Activated CD4-positive, alpha-beta memory T cell treated with anti-CD3 and anti-CD28 coated beads for 36 hours (primary cell): ENCODE measurements at places on chromosomes 11 and 22. TPM values are rescaled to one million over a fixed set of nuclear protein-coding genes. Genes with fewer than 3 reads are reported as not detected.

GRCh38 chr11:120185706-120186455 is 25.0 kb upstream of the OAF start:
- no peak for DNase-seq

DNA sequence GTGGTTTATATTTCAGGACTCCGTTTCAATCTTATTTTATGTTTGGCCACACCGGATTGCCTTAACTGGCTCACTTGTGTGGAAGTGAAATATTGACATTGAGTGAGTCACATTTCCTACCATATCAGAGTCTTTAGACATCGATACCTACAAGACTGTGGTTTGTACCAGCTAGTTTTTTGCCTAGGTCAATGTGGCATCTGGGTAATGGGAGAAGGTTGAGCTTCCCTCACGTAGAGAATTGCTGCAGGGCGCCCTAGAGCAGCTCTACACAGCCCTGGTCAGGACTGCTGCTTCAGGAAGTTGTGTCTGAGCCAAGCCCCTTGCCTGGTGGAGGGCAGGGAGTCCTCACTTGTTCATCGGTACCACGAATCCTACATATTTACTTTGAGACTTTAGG is 1.6 kb downstream of the GRAMD1B start:
- DNase-seq: peak; percentile 27

DNA sequence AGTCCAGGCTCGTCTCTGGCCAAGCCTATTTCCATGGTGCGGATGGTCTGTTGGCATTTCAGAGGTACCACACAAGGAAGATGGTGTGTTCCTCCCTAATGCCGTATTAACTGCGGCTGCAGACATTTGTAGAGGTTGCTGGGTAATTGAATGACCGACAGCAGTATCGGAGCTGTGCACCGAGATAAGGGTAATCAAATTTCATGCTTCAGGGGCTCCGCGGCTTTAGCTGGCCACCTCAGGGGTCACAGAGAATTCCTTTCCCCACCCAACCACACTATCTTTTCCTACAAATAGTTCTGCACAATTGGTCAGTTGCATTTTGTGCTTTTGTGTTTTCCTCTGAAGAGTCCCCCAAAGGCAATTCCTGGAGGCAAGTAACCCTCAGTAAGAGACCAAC is 297.4 kb downstream of the OPCML start:
- DNase-seq: no peak

DNA sequence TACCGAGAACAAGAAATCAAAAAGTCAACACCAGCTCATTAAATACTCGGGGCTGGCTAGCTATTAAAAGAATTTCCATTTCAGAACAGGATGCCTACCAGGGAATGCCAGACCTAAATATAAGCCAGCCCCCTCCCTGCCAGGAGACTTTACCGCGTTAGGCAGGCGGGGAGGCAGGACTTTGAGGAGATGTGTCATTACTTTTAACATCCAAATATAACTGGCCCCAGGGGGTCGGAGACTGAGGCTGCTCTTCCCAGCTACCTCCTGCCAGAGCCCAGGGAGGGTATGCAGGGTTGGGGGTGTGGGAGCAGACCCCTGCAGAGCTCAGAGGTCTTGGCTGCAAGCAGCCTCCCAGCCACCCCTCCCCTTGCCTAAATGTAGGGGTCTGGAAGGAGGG is 183.5 kb downstream of the DSCAML1 start:
- DNase-seq: no peak

DNA sequence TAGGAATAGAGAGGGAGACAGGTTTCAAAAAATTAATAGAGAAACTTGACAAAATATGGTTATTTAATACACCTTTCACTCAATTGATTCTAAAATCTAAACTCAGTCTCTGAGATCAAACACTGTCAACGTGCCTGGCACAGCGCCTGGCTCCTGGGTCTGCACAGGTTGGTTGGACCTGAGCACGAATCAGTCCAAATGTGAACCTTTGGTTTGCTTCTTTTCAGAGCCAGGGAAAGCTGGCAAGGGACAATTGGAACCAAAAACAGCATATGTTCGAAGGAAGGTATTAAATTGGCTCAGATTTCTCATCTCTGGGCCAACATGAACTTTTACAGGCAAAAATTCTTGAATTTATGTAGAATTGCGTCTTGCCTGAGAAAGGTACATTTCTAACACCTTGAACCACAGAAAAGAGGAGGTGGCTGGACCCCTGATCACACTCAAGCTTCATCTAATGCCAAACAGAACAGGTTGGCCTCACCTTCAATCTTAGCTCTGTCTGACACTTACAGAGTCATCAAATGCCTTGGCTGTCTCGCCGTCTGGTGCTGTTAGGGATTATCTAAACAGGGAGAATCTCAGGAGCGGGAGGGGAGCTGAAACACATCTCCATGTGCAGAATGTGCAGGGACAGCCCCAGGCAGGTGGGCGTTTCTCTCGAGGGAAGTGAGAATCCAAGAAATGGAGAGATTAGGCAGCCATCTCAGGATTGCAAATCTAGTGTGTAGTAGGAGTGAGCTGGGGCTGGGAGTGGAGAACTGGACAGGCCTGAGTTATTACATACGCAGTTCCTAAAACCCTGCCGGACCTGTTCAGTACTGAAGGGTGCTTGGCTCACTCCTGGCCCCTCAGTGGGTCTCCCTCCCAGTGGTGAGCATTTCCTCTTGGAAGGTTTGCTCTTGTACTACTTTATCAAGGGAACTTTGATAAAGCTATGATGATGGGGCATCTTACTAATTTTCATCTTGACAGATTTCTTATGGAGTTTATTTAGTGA is 442.2 kb upstream of the B3GAT1 start:
- DNase-seq: no peak

DNA sequence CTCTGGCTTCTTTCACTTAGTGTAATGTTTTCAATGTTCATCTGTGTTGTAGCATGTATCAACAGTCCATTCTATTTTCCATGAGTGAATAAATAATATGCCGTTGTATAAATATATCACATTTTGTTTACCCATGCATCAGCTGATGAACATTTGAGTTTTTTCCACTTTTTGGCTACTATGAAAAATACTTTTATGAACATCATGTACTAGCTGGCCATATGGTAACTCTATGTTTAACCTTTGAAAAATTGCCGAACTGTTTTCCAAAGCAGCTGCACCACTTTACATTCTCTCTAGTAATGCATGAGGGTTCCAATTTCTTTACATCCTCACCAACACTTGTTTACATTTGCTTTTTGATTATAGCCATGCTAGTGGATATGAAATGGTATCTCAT is 59.8 kb upstream of the FAR1 start:
- no peak for DNase-seq

DNA sequence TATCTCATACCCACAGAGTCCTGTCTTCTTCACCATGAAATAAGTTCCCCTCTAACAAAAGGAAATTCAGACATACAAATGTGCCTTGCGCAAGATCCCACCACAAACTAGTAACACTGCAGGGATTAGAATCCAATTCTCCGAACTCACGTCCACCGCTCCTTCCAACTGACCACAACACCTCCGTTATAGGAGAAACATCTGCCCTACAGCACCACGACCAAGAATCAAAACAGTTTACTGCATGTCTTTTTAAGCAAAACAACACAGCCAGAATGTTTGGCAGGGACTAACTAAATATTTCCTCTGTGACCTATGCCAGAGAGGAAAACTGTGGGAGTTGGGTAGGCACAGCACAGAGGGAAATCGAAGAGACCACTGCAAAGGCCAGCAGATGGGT is 72.7 kb upstream of the AKIP1 start:
- DNase-seq: no peak

GRCh38 chr22:45268958-45269844 is 15.5 kb upstream of the UPK3A start:
- peak; percentile 86 for DNase-seq

DNA sequence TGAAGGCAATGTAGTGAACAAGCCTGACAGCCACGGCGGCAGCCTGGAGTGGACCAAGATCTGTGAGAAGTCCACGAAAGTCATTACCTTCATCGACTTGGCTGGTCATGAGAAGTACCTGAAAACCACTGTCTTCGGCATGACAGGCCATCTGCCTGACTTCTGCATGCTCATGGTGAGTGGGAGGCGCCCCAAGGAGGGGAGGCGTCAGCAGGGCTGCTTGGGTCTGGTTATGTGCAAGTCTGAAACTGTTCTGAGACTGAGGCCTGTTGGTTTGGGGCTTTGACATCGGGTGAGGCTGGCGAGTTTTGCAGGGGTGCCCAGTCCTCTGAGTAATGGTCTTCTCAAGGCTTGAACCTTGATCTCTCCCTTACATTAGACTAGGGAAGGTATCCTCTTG is 11.1 kb downstream of the GTPBP1 start:
- no peak for DNase-seq

DNA sequence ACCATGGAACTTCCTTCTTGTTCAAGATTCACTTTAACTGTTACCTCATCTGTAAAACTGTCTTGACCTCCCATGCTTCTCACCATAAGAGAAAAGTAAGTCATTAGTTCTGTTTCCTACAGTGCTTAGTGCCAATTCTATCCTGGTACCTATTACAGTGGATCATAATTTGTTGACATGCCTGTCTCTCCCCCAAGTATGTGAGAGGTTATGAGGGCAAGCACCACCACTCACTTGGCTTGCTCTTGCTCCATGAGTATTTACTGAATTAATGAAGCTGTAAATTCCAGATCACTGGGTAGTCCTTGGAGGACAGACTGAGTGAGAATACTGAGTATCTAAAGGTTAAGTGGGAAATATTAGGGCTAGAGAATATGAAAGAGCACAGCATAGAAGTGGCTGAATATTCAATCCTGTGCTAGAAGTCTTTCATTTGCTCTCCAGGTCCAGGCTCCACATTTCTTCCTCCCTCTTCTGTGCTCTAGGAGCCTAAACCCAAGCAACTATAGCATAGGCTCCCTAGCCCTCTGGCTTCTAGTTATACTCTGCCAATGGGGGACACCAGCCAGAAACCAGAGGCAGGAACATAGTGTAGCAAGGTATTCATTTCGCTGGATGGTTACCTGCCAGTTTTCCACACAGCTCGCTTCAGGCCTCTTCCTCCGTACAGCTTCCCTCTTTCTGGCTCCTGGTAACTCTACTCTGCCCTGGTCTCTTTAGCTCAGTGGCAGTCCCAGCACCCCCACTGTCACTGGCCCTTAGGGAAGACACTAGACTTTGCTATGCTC is 118.2 kb upstream of the SLC5A12 start:
- DNase-seq: no peak

DNA sequence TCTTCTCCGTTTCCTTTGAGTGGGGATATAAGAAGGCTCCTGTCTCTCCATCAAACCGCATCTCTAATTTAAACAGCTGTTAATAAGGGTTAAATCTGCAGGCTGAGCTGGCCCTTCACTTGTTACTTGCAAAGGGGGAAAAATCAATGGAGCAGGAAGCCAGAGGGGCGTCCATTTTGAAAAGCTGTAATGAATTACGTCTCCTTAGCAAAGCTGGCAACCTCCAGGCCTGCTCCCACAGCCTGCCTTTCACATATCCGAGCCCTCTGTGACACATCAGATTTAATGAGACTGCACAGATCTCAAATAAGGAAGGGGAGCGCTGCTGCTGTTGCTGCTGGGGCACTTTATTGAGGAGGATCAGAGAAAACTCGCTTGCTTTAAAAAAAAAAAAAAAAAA is 320.8 kb downstream of the BLID start:
- no peak for DNase-seq

SIRT3 gene
- total RNA-seq: 16.1 TPM

MGAT3 gene
- not detected for total RNA-seq

SEPTIN5 gene
- 0.43 TPM for total RNA-seq

TTC9C gene
- 43.0 TPM for total RNA-seq

HDHD5 gene
- 42.9 TPM for total RNA-seq
